ENCODE measurements at places on chromosomes 12 and 14.

DNA sequence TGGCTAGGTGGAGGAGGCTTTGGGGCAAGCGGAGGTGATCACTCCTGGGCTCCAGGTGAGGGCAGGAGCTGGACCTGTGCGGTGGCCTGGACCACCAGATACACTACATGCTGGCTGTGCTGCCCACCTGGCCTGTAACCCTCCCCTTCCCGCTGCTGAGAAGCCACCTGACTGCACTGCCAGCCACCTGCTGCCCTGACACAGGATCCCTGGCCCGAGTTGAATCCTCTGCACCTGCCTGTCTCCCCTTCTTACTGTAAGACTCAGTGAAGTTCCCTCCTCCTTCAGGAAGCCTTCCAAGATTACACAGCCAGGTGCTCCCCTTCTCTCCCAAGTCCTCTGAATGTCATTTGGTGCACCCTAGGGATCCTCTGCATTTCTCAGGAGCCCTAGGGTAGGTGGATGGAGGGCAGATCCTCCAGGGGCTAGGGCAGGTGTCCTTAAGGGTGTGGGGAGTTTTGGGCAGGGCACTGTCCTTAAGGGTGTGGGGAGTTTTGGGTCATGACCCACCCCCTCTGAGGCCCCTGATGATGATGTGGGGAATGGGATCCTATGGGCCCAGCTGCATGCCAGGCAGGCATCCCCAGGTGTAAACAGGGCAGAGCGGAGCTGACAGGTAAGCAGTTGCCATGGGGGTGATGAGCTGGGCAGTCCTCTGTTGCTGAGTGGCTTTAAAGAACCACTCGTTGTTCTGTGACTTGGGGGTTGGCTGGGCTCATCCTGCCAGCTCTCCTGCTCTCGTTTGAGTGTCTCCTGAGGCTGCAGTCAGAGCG lies 6.7 kb upstream of the MTA1 start:
- no peaks in the 10 kb centered on the region for H3K36me3 ChIP-seq
- no peak overlapping the region for H3K4me3 ChIP-seq
- peaks cover 8% of the 10 kb centered on the region for H3K4me1 ChIP-seq
- H3K27ac ChIP-seq = no peak overlapping the region

GRCh38 chr12:10725003-10725402 lies 1.9 kb upstream of the YBX3 start:
- peaks cover 10% of the 10 kb centered on the region for H3K27me3 ChIP-seq
- H3K36me3 ChIP-seq = peaks cover 23% of the 10 kb centered on the region
- no peak overlapping the region for H3K27ac ChIP-seq
- no peak for DNase-seq
- peaks cover 20% of the 10 kb centered on the region for H3K4me1 ChIP-seq

DNA sequence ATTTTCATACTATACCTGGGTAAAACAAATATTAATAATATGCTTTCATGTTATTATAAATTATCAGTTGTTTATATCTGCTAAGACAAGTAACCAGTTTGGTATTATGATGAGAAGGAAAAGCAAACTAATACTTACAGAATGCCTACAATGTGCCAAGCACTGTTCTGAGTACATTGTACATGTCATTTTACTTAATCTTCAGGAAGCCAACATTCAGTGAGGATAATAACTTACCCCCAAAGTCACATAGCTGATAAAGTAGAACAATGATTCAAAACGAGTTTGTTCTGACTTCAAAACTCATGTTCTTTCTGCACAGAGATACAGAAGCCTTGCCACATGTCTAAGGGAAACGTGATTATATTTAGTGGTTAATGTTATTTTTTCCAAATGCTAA lies 89.0 kb upstream of the DIO2 start:
- H3K27me3 ChIP-seq = no peaks in the 10 kb centered on the region
- no peaks in the 10 kb centered on the region for H3K36me3 ChIP-seq
- no peaks in the 10 kb centered on the region for H3K4me1 ChIP-seq
- H3K27ac ChIP-seq = no peak overlapping the region

GRCh38 chr12:77214136-77214535 lies 148.8 kb upstream of the E2F7 start:
- no peaks in the 10 kb centered on the region for H3K27me3 ChIP-seq
- no peak overlapping the region for H3K4me3 ChIP-seq
- no peak overlapping the region for H3K27ac ChIP-seq
- no peaks in the 10 kb centered on the region for H3K36me3 ChIP-seq
- no peak for DNase-seq
- no peaks in the 10 kb centered on the region for H3K4me1 ChIP-seq

GRCh38 chr12:27769142-27769673 lies 10.8 kb upstream of the KLHL42 start:
- no peaks in the 10 kb centered on the region for H3K36me3 ChIP-seq
- H3K27me3 ChIP-seq = no peaks in the 10 kb centered on the region
- no peak overlapping the region for H3K4me3 ChIP-seq

- H3K36me3 ChIP-seq = no peaks in the 10 kb centered on the region
- no peak for DNase-seq
- no peak overlapping the region for H3K27ac ChIP-seq
- H3K4me1 ChIP-seq = no peaks in the 10 kb centered on the region
- peaks cover 16% of the 10 kb centered on the region for H3K27me3 ChIP-seq
- H3K4me3 ChIP-seq = no peak overlapping the region
Observed at GRCh38 chr14:67429510-67430205, 17.7 kb upstream of the PLEK2 start.

- H3K4me1 ChIP-seq = no peaks in the 10 kb centered on the region
- no peaks in the 10 kb centered on the region for H3K36me3 ChIP-seq
- H3K4me3 ChIP-seq = no peak overlapping the region
Observed at GRCh38 chr12:98002887-98003493, 512.4 kb upstream of the TMPO start.

DNA sequence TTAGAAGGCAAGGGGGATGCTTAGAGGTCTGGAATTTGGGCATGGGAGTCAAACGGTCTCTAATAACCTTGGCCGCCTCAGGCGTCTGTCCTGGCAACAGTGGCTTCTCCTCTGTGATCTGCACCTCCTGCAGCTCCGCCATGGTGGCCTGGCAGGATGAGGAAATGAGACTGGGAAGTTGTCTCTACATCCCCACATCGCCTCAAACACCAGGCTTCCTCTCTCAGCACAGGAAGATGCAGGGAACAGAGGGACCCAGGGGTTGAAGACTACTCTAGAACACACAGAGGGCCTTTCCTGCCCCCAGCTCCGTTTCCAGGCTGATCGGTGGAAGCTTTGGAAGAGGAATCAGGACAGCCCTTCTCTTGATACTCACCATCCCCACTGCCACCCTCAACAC lies 1.7 kb downstream of the NDRG2 start:
- no peak overlapping the region for H3K4me3 ChIP-seq
- DNase-seq = no peak
- peaks cover 15% of the 10 kb centered on the region for H3K4me1 ChIP-seq

GRCh38 chr14:52879958-52880357 lies 70.9 kb downstream of the FERMT2 start:
- DNase-seq = no peak
- no peaks in the 10 kb centered on the region for H3K4me1 ChIP-seq

DNA sequence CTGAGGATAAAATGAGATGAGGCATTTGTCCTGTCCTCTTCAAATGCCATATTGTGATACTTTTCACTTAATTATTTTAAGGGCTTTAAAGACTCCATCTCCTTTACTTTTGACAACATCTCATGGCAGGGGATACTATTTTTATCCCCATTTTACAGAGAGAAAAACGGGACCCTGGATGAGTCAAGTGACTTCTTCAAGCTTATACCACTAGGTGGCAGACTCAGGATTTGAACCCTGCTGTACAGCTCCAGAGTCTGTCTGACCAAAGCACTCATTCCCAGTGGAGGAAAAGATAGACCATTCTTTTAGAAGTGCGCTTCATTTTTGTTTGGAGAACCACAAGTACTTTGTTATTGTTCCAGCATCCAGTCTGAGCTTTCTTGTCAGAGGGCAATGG lies 1.7 kb upstream of the SMOC1 start:
- H3K27me3 ChIP-seq = peaks cover 45% of the 10 kb centered on the region
- DNase-seq = no peak
- no peak overlapping the region for H3K4me3 ChIP-seq
- no peak overlapping the region for H3K27ac ChIP-seq

- no peaks in the 10 kb centered on the region for H3K4me1 ChIP-seq
- H3K36me3 ChIP-seq = peaks cover 8% of the 10 kb centered on the region
- no peak overlapping the region for H3K27ac ChIP-seq
- no peak overlapping the region for H3K4me3 ChIP-seq
- no peak for DNase-seq
Observed at GRCh38 chr12:51907856-51908425, 637 bp downstream of the ACVRL1 start.

DNA sequence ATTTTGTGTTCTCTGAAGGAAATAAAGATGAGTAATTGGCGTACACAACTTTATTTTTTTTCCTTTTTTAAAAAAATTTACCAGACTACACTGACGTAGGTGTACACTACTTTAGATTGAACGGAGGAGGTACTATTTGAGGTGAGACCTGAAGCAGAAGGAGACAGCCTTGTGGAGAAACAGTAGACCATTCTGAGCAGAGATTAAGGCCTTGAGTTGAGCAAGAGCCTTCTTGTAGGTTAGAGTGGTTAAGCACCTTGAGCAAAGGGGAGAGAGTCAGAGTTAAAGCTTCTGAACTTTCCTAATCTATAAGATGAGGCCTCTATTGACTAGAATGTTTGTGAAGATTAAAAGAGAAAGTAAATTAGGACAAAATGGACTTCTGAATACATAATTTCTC lies 2.5 kb downstream of the LEMD3 start:
- H3K4me3 ChIP-seq = peak overlapping the region; percentile 46
- H3K36me3 ChIP-seq = peaks cover 23% of the 10 kb centered on the region
- no peak overlapping the region for H3K27ac ChIP-seq
- peaks cover 27% of the 10 kb centered on the region for H3K4me1 ChIP-seq
- no peak for DNase-seq
- H3K27me3 ChIP-seq = no peaks in the 10 kb centered on the region

DNA sequence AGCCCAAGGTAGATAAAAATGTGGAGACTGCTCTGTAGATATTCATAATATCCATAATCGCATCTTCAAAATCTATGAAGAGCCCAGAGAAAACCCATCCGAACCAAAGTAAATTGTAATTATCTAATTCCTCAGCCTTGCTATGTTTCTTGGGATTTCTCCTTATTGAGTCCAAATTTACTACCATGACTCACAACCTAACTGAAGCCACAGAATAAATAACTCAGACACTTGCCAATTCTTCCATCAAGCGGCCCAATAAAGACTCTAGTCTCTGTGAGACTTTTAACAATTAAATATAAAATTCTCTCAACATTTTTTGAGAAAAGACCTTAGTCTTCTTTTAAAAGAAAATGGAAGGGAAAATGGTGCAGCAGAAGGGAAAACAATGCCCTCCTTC lies 409.8 kb downstream of the DAD1 start:
- no peak for DNase-seq
- peaks cover 2% of the 10 kb centered on the region for H3K4me1 ChIP-seq
- no peaks in the 10 kb centered on the region for H3K36me3 ChIP-seq
- no peak overlapping the region for H3K27ac ChIP-seq
- H3K27me3 ChIP-seq = no peaks in the 10 kb centered on the region

- no peak for DNase-seq
- H3K27ac ChIP-seq = no peak overlapping the region
- H3K27me3 ChIP-seq = no peaks in the 10 kb centered on the region
- no peak overlapping the region for H3K4me3 ChIP-seq
- H3K4me1 ChIP-seq = peaks cover 13% of the 10 kb centered on the region
- H3K36me3 ChIP-seq = no peaks in the 10 kb centered on the region
Observed at GRCh38 chr14:59240356-59240755, 51.9 kb downstream of the DAAM1 start.

GRCh38 chr12:3550839-3551238 lies 59.8 kb downstream of the PRMT8 start:
- peaks cover 3% of the 10 kb centered on the region for H3K36me3 ChIP-seq
- no peak overlapping the region for H3K4me3 ChIP-seq
- no peaks in the 10 kb centered on the region for H3K4me1 ChIP-seq

- H3K36me3 ChIP-seq = no peaks in the 10 kb centered on the region
- DNase-seq = no peak
- no peaks in the 10 kb centered on the region for H3K4me1 ChIP-seq
- no peak overlapping the region for H3K4me3 ChIP-seq
- H3K27me3 ChIP-seq = no peaks in the 10 kb centered on the region
Observed at GRCh38 chr14:33848706-33849454, 102.0 kb downstream of the EGLN3 start.

GRCh38 chr12:131783915-131784541 lies 44.2 kb upstream of the MMP17 start:
- DNase-seq = no peak
- H3K27ac ChIP-seq = no peak overlapping the region
- no peaks in the 10 kb centered on the region for H3K4me1 ChIP-seq
- H3K27me3 ChIP-seq = no peaks in the 10 kb centered on the region
- H3K36me3 ChIP-seq = peaks cover 58% of the 10 kb centered on the region

- H3K36me3 ChIP-seq = peaks cover 8% of the 10 kb centered on the region
- peak overlapping the region; percentile 71 for H3K27ac ChIP-seq
- H3K4me3 ChIP-seq = peak overlapping the region; percentile 72
- DNase-seq = no peak
Observed at GRCh38 chr12:104520242-104520900, 63.6 kb downstream of the CHST11 start.

- no peaks in the 10 kb centered on the region for H3K36me3 ChIP-seq
- H3K27me3 ChIP-seq = peaks cover 41% of the 10 kb centered on the region
- no peaks in the 10 kb centered on the region for H3K4me1 ChIP-seq
- H3K4me3 ChIP-seq = no peak overlapping the region
- no peak for DNase-seq
Observed at GRCh38 chr12:5628501-5628900, 196.6 kb downstream of the NTF3 start.

GRCh38 chr12:25960143-25960542 lies 1.7 kb downstream of the RASSF8 start:
- peaks cover 10% of the 10 kb centered on the region for H3K4me1 ChIP-seq
- peak overlapping the region; percentile 75 for H3K4me3 ChIP-seq
- DNase-seq = no peak
- H3K27me3 ChIP-seq = peaks cover 54% of the 10 kb centered on the region
- no peak overlapping the region for H3K27ac ChIP-seq

DNA sequence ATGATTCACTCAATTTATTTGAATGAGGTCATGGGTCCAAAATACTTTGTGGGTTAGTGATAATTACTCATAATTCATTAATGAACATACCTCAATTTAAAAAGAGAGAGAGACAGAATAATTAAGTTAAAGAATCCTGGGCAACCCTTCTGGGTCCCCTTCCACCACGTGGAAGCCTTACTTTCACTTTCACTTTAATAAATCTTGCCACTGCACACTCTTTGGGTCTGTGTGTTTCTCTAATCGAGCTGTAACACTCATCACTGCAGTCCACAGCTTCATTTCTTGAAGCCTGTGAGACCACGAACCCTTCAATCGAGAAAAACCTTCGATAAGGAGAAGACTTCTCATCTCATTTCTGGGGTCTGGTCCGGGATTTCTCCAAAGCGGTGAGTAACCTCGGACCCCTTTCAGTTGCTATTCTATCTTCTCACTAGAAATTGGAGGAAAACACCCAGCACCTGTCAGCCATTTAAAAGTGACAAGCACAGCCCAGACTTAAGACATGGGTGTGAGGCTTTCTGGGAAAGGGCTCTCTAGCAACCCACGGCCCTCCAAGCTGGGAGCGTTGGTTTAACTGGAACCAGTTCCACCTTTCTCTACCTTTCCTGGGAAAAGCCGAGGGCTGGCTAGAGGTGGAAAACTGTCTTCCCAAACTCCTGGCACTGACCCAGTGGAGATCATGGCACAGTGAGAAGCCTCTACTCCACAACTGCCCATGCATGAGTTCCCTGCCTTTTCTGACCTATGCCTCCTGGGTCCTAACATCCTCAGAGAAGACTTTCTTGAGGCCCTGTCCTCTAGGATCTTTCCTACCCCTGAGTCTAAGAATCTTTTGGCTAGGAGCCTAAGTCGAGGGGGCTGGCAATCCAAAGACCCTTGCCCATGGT lies 148.8 kb upstream of the ATF7IP start:
- H3K4me3 ChIP-seq = peak overlapping the region; percentile 87
- peak overlapping the region; percentile 94 for H3K27ac ChIP-seq
- peaks cover 14% of the 10 kb centered on the region for H3K36me3 ChIP-seq
- DNase-seq = no peak

GRCh38 chr12:113170926-113171325 lies 14.4 kb downstream of the DDX54 start:
- peak overlapping the region; percentile 7 for H3K27ac ChIP-seq
- H3K4me1 ChIP-seq = peaks cover 9% of the 10 kb centered on the region
